ENCODE measurements at places on chromosomes 12 and 14. TPM values are rescaled to one million over a fixed set of nuclear protein-coding genes. Genes with fewer than 3 reads are reported as not detected.

DNA sequence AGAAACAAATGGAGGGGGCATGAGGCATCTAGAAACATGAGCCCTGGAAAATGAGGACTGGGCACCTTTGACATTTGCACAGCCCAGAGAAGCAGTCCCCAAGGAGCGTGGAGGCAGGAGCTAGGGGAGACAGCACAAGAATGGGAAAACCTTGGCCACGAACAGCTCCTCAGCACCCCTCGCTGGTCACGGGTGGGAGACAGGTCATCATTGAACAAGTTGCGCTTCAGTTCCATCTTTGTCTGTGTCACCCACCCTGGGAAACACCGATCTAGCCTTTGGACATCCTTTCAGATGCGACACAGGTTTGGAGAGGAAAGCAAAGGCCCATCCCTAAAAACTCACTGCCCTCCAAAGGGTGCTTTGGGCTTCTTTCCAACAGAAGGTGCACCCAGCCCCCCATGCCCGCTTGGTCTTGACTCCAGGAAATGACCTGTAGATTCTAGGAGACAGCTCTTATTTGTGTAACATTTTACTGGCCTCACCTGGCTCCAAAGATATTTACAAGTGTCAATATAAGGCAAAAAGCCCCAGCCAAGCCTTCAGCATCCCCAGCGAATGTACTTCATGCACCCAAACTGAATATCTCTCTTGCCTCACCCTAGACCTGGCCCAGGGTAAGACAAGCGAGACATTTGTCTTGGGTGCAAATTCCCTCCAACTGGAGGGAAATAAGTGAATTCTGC is 28.8 kb upstream of the CLMN start:
- H3K4me1 ChIP-seq = peaks cover 5% of the 10 kb centered on the region
- no peak for DNase-seq
- H3K36me3 ChIP-seq = no peaks in the 10 kb centered on the region
- H3K4me3 ChIP-seq = no peak overlapping the region
- no peak overlapping the region for H3K27ac ChIP-seq

DNA sequence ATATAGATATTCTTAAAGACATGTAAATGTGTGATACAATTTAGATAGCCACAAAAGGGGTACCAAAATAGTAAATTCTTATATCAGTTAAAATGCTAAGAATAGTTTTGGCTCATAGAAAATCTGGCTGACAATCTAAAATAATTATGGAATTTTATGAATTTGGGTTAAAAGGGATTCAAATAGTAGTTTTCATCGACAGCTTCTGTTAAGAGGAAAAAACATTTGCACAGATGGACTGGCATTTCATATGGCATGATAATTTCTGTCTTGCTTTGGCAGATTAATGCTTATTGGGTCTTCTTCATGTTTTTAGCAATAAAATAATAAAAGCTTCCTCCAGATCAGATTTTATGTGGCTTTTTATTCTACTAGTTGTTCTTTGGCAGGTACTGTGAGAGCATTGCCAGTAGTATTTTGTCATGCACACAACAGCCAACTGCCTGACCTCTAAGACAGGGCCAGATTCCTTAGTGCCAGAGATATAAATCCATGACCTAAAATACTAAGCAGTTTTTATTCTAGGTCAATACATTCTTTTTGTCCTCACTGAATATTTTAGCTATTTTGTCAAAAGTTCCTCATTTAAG is 9.1 kb downstream of the ABCD2 start:
- H3K4me3 ChIP-seq = no peak overlapping the region
- no peaks in the 10 kb centered on the region for H3K36me3 ChIP-seq
- no peaks in the 10 kb centered on the region for H3K27me3 ChIP-seq
- no peak for DNase-seq
- H3K27ac ChIP-seq = no peak overlapping the region

- H3K4me3 ChIP-seq = no peak overlapping the region
- DNase-seq = no peak
- H3K27me3 ChIP-seq = no peaks in the 10 kb centered on the region
- no peak overlapping the region for H3K27ac ChIP-seq
These were observed 22.7 kb downstream of the FRMD6 start for GRCh38 chr14:51674294-51675002.

Gene RAD51AP1
- total RNA-seq = 14.9 TPM

Gene CCDC184
- not detected for total RNA-seq

Gene GPN3
- 13.4 TPM for total RNA-seq
